ENCODE measurements at places on chromosomes 13 and 19.

GRCh38 chr19:17775245-17775927, 19.6 kb upstream of the B3GNT3 start:
- peaks cover 63% of the 10 kb centered on the region for H3K36me3 ChIP-seq
- DNase-seq: peak; percentile 48
- H3K27me3 ChIP-seq: no peaks in the 10 kb centered on the region

DNA sequence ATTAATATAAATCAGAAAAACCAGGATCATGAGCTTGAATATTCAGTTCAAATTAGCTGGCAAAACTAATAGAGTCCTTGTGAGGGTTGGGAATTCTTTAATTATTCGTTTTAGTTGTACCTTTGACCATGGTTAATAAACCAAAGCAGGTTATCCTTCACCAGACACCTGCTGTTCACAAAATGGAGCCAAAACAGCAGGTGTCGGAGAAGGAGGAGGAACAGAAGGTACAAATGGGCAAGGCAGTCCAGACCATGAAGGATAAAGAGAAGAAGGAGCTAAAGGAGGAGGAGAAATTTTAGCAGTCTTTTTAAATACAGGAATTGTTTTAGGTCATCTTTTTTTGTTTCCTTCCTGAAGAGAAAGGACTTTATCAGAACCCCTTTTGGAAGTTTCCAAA, 106.1 kb downstream of the NHLRC3 start:
- H3K4me3 ChIP-seq: no peak overlapping the region
- H3K4me1 ChIP-seq: no peaks in the 10 kb centered on the region
- DNase-seq: no peak
- H3K27me3 ChIP-seq: no peaks in the 10 kb centered on the region

- peak within 1 kb of the TSS; percentile 46 for H3K4me3 ChIP-seq
- H3K4me1 ChIP-seq: peaks cover 24% of the 10 kb centered on the region
- peaks cover 25% of the 10 kb centered on the region for H3K36me3 ChIP-seq
- H3K27me3 ChIP-seq: no peaks in the 10 kb centered on the region
- H3K27ac ChIP-seq: peak within 1 kb of the TSS; percentile 93
Observed at GRCh38 chr19:52007806-52008557, at the start of gene ZNF615. ZNF615 (minus strand) TSS chr19:52008211; CDS start chr19:52003711, 4,500 bp downstream.

GRCh38 chr13:25300861-25301346, 521 bp upstream of the NUP58 start:
- DNase-seq: no peak
- peaks cover 31% of the 10 kb centered on the region for H3K36me3 ChIP-seq
- H3K4me1 ChIP-seq: peaks cover 41% of the 10 kb centered on the region
- peak overlapping the region; percentile 78 for H3K27ac ChIP-seq
- no peaks in the 10 kb centered on the region for H3K27me3 ChIP-seq

DNA sequence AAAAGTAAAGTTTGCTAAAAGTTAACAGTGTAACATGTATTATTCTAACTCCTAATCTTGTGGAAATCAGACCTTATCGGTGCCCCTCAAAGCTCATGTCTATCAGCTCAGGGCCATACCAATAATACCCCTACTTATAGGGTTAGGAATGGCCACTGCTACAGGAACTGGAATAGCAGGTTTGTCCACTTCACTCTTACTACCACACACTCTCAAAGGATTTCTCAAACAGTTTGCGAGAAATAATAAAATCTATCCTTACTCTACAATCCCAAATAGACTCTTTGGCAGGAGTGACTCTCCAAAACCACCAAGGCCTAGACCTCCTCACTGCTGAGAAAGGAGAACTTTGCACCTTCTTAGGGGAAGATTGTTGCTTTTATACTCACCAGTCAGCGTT, 1677.7 kb downstream of the OLFM4 start:
- H3K4me1 ChIP-seq: no peaks in the 10 kb centered on the region
- H3K27ac ChIP-seq: no peak overlapping the region
- H3K27me3 ChIP-seq: no peaks in the 10 kb centered on the region
- no peak overlapping the region for H3K4me3 ChIP-seq
- no peaks in the 10 kb centered on the region for H3K36me3 ChIP-seq

DNA sequence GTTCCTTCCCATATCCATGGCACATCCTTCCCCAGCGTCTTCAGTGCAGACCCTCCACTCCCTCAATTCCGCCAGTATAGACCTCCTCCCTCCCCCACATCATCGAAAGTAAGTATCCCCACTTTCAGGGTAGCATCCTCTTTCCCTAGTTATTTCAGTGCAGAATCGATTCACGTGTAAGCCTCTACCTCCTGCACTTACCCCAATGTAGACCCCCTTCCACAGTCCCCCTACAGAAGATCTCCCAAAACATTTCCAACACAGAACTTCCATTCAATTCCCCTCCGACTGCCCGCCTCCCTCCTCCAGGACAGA, 664 bp downstream of the IRF3 start:
- peaks cover 47% of the 10 kb centered on the region for H3K36me3 ChIP-seq
- peak overlapping the region; percentile 76 for H3K27ac ChIP-seq
- no peak for DNase-seq
- H3K27me3 ChIP-seq: no peaks in the 10 kb centered on the region

- no peaks in the 10 kb centered on the region for H3K4me1 ChIP-seq
- H3K36me3 ChIP-seq: peaks cover 3% of the 10 kb centered on the region
- no peak overlapping the region for H3K27ac ChIP-seq
- H3K4me3 ChIP-seq: no peak overlapping the region
- H3K27me3 ChIP-seq: no peaks in the 10 kb centered on the region
- DNase-seq: no peak
Observed at GRCh38 chr19:19111967-19112580, 26.2 kb downstream of the TMEM161A start.

DNA sequence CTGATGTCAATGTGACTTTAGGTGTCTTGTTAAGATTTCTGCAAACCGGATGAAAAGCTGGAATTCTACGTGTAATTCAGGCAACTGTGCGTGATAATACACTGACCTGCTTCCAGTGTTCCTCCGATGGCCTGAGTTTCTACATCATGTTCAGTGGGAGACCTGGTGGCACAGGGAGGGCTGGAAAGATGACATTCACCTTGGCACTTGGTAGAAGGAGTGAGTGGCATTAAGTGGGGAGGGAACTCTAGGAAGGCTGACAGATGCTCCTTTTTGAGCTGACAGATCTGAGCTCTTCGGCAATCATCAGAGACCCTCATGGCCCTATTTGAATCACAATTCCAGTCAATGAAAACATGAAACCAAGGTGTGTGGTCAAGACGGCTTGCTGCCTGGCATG, 4.0 kb downstream of the CACNA1A start:
- H3K27ac ChIP-seq: no peak overlapping the region
- H3K4me1 ChIP-seq: no peaks in the 10 kb centered on the region
- no peak overlapping the region for H3K4me3 ChIP-seq
- no peaks in the 10 kb centered on the region for H3K36me3 ChIP-seq

DNA sequence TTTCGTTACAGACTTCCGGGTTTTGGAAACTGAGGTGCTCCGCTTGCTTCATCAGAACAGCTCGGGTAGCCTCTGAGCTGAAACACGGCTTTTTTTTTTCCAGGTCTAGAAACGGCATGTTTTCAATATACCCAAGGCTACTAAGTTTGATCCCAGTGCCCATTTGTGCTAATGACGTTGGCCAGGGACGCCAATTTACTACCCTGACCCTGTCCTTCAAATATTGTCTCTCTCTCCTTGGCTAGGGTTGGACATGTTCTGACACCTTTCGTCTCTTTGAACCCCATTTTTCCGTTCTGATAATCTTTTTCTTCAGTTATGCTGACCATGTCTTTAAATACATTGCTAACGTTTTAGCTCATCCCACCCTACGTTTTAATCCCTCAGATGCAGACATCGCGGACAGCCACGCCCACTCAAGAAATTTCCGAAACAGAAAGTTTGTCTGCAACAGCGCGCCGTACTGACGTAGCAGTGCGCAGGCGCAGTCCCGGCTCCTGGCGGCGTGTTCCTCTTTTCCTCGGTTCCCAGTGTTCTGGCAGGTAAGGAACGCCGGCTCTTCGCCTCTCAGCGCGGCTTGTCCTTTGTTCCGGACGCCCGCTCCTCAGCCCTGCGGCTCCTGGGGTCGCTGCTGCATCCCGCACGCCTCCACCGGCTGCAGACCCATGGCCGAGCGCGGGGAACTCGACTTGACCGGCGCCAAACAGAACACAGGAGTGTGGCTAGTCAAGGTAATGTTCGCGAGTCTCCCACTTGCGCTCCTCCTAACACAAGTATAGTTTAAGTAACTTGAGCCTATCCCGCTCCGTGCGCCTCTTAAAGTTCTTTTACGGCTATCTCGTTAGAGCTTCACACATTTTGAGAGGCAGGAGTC, at the start of gene GTF2F2:
GTF2F2 (plus strand) TSS at position 520 of the 874 bp plus-strand sequence; CDS start at position 666, 146 bp downstream.
- H3K27ac ChIP-seq: peak within 1 kb of the TSS; percentile 74
- no peaks in the 10 kb centered on the region for H3K36me3 ChIP-seq
- peak; percentile 88 for DNase-seq
- no peaks in the 10 kb centered on the region for H3K27me3 ChIP-seq
- H3K4me3 ChIP-seq: peak within 1 kb of the TSS; percentile 77

DNA sequence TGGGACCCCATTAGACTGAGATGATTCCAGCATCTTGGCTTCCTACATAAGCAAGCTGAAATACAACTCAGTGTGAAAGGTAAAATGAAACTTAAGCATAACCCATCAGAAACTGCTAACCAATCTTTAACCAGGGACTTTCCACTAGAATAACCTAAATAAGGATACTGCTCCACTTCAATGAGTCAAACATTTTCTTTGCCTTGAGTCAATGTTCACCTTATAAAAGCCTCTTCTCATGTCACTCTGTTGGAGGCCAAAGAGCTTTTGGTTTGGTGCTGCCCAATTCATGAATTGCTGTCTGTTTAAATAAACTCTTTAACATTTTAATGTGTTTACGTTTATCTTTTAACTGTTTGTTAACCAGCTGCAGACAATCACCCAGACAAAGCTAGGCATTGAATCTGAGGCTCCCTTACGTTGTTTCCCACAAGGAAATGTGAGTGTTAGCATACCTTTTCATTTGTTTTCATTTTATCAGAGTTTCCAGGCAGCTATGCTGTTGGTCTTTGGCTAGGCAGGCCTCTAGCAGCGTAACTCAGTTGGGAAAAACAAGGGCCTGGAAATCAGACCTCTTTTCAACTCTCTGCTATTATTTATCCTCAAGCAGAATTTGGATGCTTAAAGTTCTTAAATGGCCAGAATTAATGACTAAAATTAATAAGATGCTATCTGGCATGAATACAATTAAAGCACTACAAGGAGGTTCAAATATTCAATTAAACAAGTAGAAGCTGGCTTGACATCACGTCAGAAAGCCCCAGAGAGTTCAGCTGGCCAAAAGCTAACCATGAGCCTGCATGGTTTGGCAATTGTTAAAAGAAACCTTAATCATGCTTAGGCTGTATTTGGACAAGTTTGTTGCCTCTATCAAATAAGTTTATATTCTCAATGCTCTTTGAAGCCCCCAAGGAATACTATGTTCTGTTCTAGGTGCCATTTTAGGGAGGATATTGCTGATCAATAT, 200.2 kb downstream of the DCLK1 start:
- no peaks in the 10 kb centered on the region for H3K4me1 ChIP-seq
- no peaks in the 10 kb centered on the region for H3K36me3 ChIP-seq
- DNase-seq: no peak
- H3K27me3 ChIP-seq: no peaks in the 10 kb centered on the region
- H3K4me3 ChIP-seq: no peak overlapping the region
- no peak overlapping the region for H3K27ac ChIP-seq

DNA sequence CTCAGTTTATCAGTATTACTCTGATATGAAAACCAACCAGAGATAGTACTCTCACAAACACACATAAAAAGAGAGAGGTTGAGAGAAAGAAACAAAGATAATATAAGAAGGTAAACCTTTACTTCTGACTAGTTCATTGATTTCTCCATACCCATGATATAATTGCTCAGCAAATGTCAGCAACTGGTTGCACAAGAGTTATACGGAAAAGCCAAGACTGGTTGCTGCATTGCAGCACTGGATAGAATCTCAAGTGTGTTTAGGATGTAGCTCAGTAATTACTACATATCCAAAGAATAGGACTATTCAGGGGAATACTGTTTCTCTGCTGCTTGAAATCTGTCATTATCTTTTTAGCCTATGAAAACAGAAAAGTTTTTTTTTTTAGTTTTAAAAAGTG, 1332.8 kb downstream of the OLFM4 start:
- no peaks in the 10 kb centered on the region for H3K27me3 ChIP-seq
- no peak overlapping the region for H3K27ac ChIP-seq
- H3K36me3 ChIP-seq: no peaks in the 10 kb centered on the region
- no peak overlapping the region for H3K4me3 ChIP-seq
- H3K4me1 ChIP-seq: no peaks in the 10 kb centered on the region

- no peaks in the 10 kb centered on the region for H3K36me3 ChIP-seq
- no peak for DNase-seq
- peaks cover 4% of the 10 kb centered on the region for H3K27me3 ChIP-seq
- H3K27ac ChIP-seq: no peak overlapping the region
- no peak overlapping the region for H3K4me3 ChIP-seq
Observed at GRCh38 chr13:40026741-40027140, 371.3 kb downstream of the COG6 start.

GRCh38 chr19:1395194-1396018, 5.9 kb downstream of the GAMT start:
- H3K4me1 ChIP-seq: peaks cover 11% of the 10 kb centered on the region
- H3K36me3 ChIP-seq: peaks cover 63% of the 10 kb centered on the region
- no peak for DNase-seq
- no peak overlapping the region for H3K27ac ChIP-seq
- H3K4me3 ChIP-seq: no peak overlapping the region

- H3K27ac ChIP-seq: no peak overlapping the region
- H3K27me3 ChIP-seq: peaks cover 11% of the 10 kb centered on the region
- H3K4me3 ChIP-seq: no peak overlapping the region
- no peaks in the 10 kb centered on the region for H3K36me3 ChIP-seq
- DNase-seq: peak; percentile 76
Observed at GRCh38 chr13:24727731-24728601, 36.0 kb upstream of the RNF17 start.

DNA sequence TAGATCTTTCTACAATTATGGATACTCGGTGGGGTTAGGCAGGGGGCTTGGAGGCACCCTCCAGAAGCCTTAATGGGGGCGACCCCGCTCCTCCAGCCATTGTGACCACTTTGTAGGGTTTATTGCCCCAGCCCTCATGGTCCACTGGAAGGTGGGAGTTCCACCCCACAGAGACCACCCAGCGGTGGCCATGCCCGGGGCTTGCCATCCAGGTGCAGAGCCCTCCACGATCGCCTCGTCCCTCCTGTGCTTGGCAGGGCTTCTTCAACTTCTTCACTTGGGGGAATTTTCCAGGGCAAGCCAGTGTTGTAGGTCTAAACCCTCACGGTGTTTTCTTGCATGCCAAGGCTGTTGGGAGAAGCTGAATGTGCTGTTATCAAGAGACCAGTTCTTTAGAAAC, 16.1 kb downstream of the ZNF536 start:
- no peak overlapping the region for H3K4me3 ChIP-seq
- no peaks in the 10 kb centered on the region for H3K27me3 ChIP-seq
- H3K4me1 ChIP-seq: no peaks in the 10 kb centered on the region
- no peak for DNase-seq

GRCh38 chr13:74452881-74453280, 318.7 kb upstream of the KLF12 start:
- no peak overlapping the region for H3K4me3 ChIP-seq
- no peak for DNase-seq
- H3K4me1 ChIP-seq: no peaks in the 10 kb centered on the region
- no peaks in the 10 kb centered on the region for H3K36me3 ChIP-seq
- H3K27me3 ChIP-seq: no peaks in the 10 kb centered on the region

GRCh38 chr13:21595546-21595822, 8.5 kb downstream of the MICU2 start:
- no peak overlapping the region for H3K27ac ChIP-seq
- H3K36me3 ChIP-seq: peaks cover 4% of the 10 kb centered on the region
- no peak overlapping the region for H3K4me3 ChIP-seq
- no peak for DNase-seq
- peaks cover 6% of the 10 kb centered on the region for H3K4me1 ChIP-seq
- H3K27me3 ChIP-seq: no peaks in the 10 kb centered on the region

GRCh38 chr19:4366666-4367335, 23.4 kb downstream of the MPND start:
- peaks cover 64% of the 10 kb centered on the region for H3K36me3 ChIP-seq
- no peak overlapping the region for H3K4me3 ChIP-seq
- DNase-seq: no peak
- no peak overlapping the region for H3K27ac ChIP-seq

Measured in DND-41 (cell line).